ENCODE measurements at places on chromosomes 12 and 14.

DNA sequence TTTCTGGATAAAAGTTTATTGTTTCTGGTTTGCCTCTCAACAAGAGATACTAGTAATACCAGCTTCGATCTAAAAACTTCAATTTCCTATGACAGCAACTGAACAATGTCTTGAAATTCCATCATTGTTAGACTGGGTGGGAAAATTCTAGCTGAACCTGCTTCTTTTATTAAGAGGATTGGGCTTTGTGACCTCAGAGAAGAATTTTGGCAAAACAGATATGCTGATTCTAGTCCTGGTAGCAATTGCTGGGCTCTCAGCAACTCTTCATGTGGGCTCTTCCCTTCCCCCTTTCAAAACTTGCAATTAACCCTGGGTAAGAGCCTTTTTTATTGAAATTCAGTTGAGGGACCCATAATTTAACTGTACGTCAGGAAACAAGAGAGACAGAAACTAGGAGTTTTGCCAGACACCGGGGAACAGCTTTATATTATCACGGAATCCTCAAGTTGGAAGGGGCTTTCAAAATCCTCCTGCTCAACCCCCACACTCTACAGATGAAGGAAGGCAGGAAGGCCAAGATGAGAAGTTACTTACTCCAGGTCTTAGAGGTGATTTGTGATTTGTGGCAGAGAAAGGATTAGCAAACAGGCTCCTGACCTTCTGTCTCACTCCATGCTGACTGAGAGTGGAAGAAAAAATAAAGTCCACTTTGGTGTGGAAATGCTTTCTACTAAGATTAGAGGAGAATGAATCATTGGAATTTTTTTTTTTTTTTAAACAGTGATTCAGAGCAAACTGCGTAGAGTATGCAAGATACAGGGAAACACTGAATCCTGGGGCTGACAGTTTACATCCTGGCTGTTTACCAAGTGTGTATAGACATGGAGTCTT lies 239.0 kb upstream of the ATP2B1 start:
- no peak for DNase-seq

- DNase-seq = no peak
Measured at GRCh38 chr12:102249079-102249841, 51.6 kb upstream of the PMCH start.

DNA sequence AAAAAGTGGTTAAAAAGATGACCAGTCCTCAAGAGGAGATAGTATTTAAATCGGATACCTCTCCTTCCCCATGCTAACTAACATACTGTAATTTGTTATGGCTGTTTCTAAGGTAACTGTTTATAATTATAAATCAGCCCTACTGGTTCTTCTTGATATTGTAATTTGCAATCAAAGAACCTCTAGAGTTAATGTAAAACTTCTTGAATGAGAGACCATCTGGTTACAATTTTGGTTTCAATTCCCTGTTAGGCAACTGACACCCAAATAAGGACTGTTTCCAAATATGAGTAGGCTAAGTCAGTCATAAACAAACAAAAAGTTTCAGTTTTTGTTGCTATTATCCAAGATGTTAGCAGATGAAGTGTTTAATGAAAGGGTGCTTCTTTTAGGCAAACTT lies 120.2 kb upstream of the DNM1L start:
- no peak for DNase-seq

DNA sequence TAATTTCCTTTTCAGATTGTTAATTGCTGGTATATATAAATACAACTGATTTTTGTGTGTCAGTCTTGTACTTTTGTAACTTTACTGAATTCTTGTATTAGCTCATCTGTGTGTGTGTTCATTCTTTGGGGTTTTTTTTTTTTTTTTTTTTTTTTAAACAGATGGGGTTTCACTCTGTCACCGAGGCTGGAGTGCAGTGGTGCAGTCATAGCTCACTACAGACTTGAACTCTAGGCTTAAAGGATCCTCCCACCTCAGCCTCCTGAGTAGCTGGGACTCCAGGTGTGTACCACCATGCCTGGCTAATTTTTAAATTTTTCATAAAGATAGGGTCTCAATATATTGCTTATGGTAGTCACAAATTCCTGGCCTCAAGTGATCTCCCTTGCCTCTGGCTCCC lies 68.0 kb downstream of the WNK1 start:
- no peak for DNase-seq

- DNase-seq = no peak
Measured at GRCh38 chr14:89254166-89254909, 162.7 kb downstream of the FOXN3 start.

- no peak for DNase-seq
Measured at GRCh38 chr12:12837025-12837812, 24.1 kb downstream of the DDX47 start.

GRCh38 chr14:74592476-74593201 lies 19.4 kb downstream of the LTBP2 start:
- DNase-seq = no peak

GRCh38 chr12:43856972-43857371 lies 21.1 kb downstream of the TMEM117 start:
- no peak for DNase-seq

GRCh38 chr14:99191395-99192027 lies 80.5 kb downstream of the BCL11B start:
- DNase-seq = no peak

DNA sequence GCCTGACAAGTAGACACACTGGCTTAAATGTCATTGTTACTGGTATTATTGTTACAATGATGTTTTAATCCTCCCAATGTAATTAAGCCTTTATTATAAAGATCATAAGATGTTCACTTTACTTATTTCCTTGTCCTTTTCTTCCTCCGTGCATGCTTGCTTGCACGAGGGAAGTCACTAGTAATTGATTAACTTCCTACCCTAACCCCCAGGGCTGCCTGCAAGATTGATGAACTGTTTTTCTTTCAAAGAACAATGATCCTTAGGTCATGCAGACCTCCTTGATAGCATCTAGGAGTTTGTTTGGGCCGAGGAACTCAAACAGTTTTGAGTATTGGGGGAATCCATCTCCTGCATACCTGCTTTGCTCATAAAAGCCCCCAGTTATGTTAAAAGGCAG lies 43.0 kb downstream of the GLRX5 start:
- DNase-seq = no peak

GRCh38 chr14:60241091-60241490 lies 7.9 kb upstream of the PPM1A start:
- no peak for DNase-seq

DNA sequence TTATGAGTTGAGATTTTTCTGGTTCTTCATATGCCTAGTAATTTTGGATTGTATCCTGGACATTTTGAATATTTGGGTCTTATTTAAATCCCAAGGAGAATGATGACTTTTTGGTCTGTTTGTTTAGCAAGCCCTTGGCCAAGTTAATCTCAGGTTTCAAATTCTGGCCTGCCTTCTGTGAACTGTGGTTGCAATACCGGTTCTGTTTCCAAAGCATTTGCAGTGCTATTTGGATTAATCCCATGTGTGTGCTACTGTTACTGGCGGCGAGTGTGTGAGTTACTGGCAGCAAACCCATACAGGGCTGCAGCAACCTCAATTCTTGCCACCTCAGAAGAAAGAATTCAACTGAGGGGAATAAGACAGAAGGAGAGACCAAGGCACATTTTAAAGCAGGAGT lies 51.1 kb downstream of the TMEM260 start:
- no peak for DNase-seq

GRCh38 chr14:90665321-90666000 lies 150.8 kb downstream of the TTC7B start:
- DNase-seq = no peak

Data from DMS 273 treated with DMSO at 0.1 percent for 48 hours (cell line).